ENCODE measurements at places on chromosomes 2 and 18. TPM values are rescaled to one million over a fixed set of nuclear protein-coding genes. Genes with fewer than 3 reads are reported as not detected.

DNA sequence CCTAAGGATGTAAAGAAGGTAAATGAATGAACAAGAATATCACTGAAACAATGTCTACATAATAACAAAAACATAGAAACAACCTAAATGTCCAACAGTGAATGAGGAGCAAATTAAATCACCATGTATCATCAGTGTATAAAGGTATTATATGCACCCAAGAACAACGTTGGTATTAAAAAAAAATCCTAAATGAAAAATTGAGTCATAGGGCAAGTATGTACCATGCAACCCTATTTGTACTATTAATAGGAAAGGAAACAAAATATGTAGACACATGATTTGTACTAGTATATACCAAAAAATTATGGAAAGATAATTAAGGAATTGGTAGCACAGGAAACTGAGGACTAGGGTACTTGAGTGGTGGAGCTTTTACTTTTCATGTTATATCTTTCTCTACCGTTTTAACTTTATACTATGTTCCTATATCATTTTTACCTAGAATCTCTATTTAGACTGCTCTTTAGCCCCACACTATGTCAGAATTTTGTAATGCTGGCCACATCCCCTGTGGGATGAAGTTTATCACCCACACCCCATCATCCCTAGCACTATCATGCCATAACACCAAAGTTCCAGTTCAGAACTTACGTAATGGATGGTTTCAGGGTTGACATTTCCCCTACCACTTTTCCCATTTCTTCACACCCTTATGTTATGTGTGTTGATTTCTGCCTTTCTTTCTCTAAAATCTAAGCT is 25.6 kb downstream of the IKZF2 start:
- no peak for DNase-seq

- no peak for DNase-seq
Measured at GRCh38 chr2:1603521-1603920, 140.8 kb downstream of the PXDN start.

GRCh38 chr18:13397504-13398163 is 179.1 kb downstream of the LDLRAD4 start:
- no peak for DNase-seq

DNA sequence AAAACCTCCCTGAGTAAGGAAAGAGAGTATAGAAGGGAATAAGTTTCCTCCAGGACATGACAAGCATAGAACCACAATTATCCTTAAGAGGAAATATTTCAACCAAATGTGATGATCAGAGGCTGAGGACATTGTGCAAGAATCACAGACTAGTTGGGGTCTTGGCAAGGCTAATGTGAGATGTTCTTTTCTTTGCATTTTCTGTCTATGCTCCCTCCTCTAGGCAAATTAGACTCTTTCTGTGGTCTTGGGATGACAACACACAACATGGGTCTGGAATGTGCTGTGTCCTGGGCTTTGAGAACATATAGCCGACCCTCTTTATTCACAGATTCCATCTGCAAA is 32.0 kb upstream of the IL1RL1 start:
- DNase-seq, result no peak

- DNase-seq, result no peak
Measured at GRCh38 chr18:31798399-31798798, 37.7 kb upstream of the SLC25A52 start.

Gene GRHL1
- 7.3 TPM for polyA plus RNA-seq

DNA sequence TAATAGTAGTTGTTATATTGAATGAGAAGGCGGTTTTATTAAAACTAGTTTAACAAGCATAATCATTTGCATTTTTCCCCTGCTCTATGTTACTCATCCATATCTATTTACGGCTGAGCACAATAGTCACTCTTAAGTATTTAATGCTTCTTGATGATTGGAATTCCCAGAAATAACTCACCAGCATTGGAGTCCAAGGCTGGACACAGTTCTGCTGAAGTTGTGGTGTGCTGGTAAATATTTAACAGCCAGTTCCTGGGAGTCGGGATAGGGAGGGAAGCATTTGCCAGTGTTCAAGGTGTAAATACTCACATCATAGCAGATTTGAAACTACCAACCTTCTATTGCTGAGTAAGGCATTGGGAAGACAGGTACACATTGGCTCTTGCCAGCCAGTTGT is 315.1 kb downstream of the MTX2 start:
- no peak for DNase-seq

DNA sequence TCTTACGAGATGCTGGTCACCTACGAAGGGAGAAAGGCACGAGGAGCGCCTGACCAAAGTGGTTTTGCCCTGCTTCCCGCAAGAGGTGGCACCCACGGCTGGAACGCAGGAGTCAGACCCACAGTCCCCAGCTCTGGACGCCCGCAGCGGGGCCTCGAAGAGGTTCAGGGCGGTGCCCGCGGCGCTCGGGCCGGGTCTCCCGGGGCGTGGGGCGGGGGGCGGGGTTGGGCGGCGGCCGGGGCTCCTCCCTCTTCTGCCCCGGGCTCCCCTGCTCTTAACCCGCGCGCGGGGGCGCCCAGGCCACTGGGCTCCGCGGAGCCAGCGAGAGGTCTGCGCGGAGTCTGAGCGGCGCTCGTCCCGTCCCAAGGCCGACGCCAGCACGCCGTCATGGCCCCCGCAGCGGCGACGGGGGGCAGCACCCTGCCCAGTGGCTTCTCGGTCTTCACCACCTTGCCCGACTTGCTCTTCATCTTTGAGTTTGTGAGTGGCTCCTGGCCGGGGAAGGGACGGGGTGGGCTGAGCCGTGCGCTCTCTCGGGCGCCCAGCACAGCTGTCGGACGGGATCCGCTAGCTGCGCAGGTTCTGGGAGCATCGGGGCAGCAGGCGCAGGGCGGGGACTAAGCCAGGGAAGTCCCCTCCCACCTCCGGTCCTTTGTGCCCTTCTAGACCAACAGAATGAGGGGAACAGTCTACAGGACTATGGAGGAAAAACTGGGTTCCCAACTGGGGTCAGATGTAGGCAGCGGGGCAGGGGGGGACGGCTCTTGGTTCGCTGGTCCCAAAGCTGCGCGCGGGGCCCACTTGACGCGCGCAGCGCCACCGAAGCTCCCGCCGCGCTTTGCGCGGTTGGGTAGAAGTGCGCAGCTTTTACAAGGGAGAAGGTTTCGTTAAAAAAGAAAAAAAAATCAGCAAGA is at the start of gene MAL:
TSS of gene MAL (plus strand) at position 303 of the 914 bp plus-strand sequence. CDS start at position 388, 85 bp downstream.
- peak; percentile 44 for DNase-seq

Gene LYPD1
- 67.8 TPM for polyA plus RNA-seq

- no peak for DNase-seq
Measured at GRCh38 chr2:182015334-182016109, 29.9 kb downstream of the PPP1R1C start.

Gene LRRTM4
- 2.3 TPM for polyA plus RNA-seq

DNA sequence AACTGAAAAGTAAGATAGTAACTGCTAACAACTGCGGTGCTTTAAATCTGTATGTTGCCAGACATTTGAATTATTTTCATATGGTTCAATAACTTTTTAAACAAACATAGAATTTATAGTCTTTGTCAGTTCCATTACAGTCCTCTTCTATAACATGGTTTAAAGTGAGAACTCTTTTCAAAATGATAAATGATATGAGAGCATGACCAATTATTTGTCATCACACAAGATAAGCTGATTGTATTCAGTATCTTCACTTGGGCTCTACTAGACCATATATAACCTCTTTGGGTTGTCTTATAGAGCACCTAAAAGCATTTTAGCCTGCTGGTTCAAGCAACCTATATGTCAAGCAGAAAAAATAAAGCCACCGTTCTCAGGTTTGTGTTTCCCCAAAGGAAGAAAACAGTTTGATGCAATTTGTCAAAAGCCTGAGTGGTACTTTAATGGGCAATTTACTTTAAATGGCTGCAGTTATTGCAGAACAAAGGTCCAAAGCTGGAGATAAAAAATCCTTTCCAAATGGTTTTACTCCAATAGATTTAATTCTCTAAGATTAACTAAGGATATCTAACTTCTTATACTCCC is 298.4 kb downstream of the FSIP2 start:
- no peak for DNase-seq

DNA sequence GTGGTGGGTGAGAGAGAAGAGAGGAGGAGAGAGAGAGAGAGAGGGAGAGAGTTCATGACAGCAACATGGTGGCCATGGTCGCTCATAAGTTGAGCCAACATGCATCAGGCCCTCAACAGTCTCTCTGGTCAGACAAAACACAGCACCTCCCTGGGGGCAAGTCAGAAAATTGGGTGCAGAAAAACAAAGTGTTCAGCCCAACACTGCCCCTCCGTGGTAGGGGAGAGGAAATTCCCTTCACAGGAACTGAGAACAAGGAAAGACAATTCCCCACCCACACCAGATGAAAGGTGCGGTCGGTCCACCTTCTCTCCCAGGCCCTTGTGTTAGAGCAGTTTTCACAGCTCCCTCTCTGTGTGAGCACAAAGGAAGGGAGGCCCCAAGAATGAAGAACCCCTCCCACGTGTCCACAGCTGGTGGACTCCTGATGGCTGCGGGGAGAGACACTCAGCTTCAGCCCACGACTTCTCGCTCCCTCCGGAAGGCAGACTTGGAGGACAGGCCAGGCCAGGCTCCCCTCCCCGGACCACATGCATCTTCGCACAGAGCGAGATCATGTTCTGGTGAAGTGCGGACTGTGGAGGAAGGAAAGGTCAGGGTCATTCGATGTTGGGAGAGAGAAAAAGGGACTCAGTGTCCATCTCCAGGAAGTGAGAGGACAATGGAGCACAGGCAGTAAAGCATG is 181.7 kb downstream of the ANAPC1 start:
- no peak for DNase-seq
